ENCODE measurements at places on chromosomes 7 and 10.

GRCh38 chr10:580778-581177, 108.7 kb downstream of the DIP2C start:
- DNase-seq = no peak

DNA sequence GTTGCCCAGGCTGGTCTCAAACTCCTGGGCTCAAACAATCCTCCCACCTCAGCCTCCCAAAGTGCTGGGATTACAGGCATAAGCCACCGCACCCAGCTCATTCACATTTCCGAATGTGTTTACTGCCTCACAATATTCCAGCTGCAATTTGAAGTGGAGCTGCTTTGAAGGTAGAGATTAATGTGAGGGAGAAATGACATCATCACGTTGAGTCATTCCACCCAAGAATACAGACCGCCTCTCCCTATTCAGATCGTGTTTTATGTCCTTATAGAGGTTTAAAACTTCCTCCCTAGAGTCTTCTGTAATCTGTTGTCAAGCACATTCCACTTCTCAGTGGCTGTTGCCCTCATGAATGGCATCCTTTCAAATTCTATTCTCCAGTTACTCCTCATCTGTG, 100.4 kb upstream of the PDGFA start:
- DNase-seq = no peak

DNA sequence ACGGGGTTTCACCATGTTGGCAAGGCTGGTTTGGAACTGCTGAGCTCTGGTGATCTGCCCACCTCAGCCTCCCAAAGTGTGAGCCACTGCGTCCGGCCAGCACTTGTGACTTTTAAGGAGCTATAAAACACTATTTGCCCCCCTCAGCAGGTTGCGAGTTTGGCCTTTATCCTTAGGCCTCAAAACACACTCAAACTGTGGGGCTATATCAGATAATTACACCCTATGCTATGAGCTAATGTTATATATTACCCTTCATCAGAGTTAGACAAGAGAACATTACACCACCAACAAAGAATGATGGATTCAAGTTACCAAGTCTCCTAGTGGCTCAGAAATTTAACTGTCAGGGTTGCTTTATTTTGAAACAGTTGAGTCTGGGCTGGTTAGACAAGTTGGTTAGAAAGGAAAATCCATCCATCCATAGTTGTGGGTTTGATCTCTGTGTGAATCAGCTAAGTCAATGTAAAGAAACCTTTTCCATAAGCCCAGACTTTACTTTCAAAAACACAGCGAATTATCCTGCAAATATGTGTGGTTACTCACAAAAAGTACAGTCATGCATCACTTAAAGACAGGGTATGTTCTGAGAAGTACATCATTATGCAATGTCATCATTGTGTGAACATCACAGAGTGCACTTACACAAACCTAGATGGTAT, 115.8 kb downstream of the SEMA3D start:
- no peak for DNase-seq

GRCh38 chr7:106563466-106564150, 97.3 kb downstream of the CCDC71L start:
- no peak for DNase-seq

DNA sequence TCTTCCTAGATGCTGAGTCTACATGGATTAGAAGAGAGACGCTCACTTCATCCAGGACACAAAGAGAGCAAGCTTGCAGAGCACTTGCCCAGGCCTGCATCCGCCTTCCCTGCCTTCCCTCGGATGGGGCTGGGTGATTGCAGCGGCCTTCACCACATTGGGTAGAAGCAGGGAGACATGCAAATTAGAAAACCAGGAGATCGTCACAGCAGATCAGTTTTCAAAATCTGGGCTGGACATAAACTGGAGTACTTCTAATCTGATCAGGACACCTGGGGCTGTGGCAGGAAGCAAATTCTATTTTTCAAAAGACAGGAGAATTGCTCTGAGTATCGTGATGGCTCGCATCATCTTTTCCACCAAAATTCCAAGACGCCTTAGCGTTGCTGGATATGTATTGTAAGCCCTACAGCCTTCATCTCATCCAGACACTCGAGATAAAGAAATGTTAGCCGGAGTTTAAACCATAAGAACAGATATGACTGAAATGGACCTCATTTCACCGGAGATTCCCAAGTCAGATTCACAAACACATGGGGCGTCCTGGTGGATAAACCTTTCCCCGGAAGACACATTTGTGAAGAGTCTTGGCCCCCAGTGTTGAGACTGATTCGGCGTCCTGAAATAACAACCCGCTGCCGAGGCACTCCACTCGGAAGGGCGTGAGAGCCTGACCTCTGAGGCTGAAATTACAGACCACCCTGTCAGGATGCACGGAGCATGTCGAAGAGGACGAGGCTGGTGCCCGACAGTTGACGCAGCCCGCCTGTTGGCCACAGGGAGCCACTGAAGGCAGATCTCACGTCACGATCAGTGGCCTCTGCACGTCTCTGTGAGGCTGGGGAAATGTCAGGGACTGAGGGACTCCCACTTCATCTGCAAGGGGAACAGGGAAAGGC, 91.2 kb upstream of the PARD3 start:
- no peak for DNase-seq

DNA sequence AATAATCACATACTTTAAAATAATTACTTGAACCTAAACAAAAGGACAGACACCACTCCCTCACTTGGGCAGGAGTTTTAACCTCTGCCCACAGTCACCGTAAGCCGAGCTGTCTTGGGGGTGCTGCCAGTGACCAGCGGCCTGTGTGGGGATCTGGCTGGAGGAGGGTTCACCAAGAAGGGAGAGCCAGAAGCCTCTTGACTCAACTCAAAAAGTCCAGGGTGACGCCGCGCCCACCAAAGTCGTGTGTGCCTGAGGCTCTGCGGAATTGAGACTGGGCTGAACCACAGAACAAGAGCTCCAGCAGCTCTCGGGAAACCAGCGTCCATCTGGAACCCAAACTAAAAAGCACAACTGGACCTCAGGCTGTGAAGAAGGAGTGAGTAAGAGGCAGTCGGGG, 35.8 kb downstream of the ZFAND2A start:
- no peak for DNase-seq

GRCh38 chr7:151053096-151053495, 4.6 kb downstream of the CDK5 start:
- no peak for DNase-seq

GRCh38 chr10:107924458-107924857, 760.0 kb upstream of the SORCS1 start:
- DNase-seq = no peak

- no peak for DNase-seq
Measured at GRCh38 chr7:139718141-139718540, 59.7 kb downstream of the HIPK2 start.

GRCh38 chr7:2818121-2818520, 26.0 kb downstream of the GNA12 start:
- DNase-seq = no peak

GRCh38 chr10:93827056-93827804, 66.5 kb upstream of the SLC35G1 start:
- no peak for DNase-seq

GRCh38 chr10:17768957-17769356, 17.0 kb downstream of the TMEM236 start:
- DNase-seq = no peak

GRCh38 chr7:70376561-70377031, 755.3 kb upstream of the GALNT17 start:
- DNase-seq = no peak

- no peak for DNase-seq
Measured at GRCh38 chr10:23065181-23065948, 30.0 kb upstream of the MSRB2 start.

DNA sequence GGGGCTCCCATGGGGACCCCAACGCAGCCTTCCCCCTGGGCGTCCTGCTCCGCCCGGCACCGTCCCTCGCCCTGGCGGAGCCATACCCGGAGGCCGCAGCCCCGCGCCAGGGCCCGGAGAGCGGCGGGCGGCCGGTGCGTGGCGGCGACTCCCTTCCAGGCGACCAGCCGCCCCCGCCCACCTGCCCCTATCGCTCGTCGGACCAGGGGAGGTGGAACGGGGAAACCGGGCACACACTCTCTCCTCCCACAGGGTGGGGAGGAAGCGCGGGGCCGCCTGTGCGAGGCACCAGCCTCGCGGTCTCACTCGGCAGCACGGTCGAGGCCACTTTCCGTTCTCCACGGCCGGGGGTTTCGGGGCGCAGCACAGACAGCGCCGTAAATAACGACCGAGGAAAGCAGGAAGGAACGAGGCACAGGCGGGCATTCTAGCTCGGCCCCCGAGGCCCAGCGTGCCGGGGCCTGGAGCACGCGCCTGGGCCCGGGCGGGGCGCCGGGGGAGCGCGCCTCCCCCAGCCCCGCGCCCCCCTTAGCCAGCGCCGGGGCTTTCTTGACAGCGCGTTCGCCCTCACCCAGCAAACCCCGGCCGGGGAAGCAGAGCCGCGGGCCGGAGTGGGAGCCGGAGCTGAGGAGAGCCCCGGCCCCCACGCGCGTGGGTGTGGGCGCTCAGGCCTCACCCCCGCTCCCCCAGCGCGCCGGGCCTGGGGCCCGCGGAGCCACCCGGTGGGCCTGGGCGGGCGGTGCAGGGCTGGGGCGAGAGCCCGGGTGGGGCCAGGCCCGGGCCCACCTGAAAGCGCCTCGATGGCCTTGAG, 936 bp downstream of the IGF2BP3 start:
- DNase-seq = no peak

Measured in activated naive CD8-positive, alpha-beta T cell treated with anti-CD3 and anti-CD28 coated beads, Interleukin-2, amount 50 U/mL, for 16 hours (primary cell).